ENCODE measurements at places on chromosomes 5 and 9.

DNA sequence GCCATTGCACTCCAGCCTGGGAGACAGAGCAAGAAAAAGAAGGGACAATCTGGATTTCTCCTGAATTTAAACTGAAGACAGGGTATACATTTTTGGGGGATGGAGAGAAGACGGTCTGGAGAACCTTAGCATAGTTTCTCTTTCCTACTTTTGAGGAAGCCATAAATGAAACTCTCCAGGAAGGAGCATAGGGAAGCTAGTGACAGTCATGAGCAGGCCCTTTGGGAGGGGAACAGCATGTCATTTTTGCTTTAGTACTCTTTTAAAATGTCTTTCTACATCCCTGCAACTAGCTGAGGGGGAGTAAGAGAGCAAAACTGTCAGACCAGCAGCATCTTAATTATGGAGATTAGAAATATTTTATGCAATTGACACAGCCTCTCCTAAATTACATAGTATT lies 8.2 kb upstream of the SLC44A1 start:
- DNase-seq = no peak

DNA sequence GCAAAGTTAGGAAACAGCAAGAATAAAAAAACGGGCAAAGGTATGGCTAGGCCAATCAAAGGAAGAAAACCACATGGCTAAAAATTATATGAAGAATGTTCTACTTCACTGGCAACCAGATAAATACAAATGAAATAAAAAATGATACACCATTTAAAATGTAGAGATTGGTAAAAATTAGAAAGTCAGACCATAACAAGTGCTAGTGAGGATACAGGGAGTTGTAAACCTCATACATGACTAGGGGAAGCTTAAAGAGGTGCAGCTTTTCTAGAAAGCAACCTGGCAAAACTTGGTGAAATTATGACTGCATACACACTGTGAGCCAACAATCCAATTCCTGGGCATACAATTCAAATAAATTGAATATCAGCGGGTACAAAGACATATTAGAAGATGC lies 119.0 kb upstream of the LIFR start:
- DNase-seq = no peak

- no peak for DNase-seq
These were observed 69.6 kb downstream of the CCDC171 start for GRCh38 chr9:15622318-15622971.

DNA sequence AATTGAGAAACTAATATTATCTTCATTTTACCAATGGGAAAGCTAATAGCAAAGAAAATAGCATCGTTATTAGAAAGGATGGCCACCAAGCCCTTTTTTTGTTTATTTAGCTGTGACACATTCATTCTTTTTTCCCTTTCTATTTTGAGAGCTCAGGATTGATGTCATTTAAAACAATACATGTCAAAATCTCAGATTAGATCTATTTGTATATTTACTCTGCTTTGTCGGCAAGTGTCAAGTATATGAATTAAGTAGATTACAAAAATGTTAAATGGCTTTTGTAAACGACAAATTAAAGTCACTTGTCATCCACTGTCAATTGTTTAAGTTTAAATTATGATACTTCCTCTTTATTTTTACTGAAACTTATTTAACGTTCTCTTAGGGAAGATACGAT lies 118.9 kb downstream of the PAM start:
- no peak for DNase-seq

GRCh38 chr9:120561709-120562108 lies 18.3 kb downstream of the CDK5RAP2 start:
- no peak for DNase-seq

DNA sequence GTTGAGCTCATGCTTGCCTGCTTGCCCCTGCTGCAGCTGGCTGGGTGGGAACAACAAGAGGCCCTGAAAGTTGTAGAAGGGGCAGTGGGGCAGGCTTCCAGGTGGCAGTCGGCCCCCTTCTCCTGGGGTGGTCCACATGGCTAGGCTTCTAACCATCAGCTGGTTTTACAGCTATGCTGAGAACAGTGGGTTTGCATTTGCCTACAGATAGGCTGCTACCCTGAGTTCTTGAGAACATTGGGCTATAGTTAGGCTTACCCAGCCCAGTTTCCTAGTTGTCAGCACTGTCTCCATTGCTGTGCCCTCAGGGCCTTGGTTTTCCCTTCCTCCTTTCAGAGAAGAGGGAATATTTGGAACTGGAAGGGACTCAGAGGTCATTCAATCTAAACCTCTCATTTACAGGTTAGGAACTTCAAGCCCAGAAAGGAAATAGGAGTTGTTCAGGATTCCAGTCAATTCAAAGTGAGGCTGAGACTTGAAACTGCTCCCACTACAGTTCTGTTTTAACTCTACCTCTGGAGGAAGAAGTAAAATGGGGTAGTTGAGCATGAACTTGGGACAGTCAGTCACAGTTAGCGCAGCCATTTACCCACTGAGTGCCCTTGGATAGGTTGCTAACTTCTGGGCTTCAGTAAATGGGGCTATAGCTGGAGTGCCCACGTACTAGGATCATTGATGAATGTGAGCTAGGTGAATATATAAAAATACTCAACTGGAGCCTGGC lies 11.5 kb downstream of the LARP1 start:
- DNase-seq = no peak

- DNase-seq = no peak
These were observed 79.4 kb downstream of the NPR3 start for GRCh38 chr5:32790411-32790951.

- DNase-seq = no peak
These were observed 73.0 kb downstream of the MRPS27 start for GRCh38 chr5:72246954-72247442.

DNA sequence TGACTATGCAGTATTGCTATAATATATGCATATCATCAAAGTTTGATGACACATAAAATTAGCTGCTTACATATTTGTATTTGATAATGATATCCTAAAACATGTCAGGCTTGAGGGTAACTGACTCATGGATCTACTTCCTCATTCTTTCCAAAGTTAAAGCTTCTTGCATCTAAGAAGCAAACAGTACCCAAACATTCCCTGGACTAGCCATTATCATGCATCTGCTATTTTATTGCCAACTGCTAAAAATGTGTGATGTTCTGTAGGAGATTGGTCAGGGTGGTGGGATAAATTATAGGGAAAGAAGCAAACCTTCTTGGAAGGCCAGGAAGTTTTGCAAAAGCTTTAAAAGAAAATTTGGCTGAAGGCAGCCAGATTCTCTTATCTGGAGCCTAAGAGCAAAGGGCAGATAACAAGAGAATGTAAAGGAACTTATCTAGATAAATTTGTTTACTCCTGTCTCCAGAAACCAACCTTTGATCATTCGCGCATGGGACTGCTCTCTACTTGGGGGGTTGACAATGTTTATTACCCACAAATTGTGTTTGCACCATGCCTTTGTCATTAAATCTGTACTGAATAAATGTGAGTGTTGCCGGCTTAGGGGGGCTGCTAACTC lies 604.1 kb upstream of the TLE4 start:
- no peak for DNase-seq

DNA sequence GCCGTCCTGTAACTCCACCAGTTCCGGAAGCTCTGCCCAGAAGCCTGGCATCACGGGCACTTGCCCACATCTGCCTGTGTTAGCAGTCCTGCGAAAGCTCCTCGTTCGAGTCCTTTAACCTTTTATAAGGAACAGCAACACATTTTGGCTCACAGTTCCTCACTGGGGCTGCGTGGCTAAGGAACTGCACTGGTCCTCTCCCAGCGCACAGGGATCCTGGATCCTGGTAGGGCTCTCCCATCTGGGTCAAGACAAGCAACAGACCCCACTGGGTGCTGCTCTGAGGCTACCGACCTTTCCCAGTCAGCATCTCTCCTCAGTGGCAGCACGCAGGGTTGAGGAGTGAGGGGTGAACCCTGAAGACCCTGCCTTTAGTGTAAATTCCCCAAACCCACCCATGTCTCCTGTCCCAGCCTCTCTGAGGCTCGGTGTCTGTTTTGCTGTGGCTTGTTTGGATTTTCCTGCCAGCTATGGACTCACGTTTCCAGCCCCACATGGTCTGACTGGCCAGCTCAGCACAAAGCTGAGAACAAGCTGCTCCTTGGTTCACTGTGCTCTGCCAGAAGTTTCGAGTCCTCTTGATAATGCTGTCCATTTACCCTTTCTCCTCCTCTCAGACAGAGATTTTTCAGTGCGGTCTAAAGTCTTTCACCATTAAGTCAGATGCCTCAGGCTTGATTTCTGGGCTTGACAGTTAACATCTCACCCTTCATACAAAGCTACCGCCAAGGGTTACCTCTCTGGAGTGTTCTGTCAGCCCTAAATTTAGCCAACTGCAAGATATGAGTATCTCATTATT lies 80.0 kb downstream of the AK8 start:
- DNase-seq = no peak

DNA sequence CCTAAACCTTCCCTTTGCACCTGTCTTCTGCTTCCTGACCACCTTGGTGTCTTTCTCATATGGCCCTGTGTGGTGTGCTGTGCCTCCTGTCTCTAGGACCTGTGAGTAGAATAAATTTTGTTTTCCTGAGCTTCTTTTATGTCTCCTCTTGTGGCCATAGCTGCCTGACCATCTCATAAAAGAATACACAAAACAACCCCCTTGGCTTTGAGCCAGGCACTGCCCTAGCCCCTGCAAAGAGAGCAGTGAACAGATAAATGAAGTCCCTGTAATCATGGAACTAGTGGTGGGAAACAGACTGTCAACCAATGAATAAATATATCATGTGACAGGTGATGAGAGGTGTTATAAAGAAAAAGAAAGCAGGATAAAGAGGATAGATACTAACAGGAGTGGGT lies 485.1 kb downstream of the CSNK1G3 start:
- DNase-seq = no peak

GRCh38 chr9:32965999-32966722 lies 35.3 kb downstream of the APTX start:
- DNase-seq = no peak

DNA sequence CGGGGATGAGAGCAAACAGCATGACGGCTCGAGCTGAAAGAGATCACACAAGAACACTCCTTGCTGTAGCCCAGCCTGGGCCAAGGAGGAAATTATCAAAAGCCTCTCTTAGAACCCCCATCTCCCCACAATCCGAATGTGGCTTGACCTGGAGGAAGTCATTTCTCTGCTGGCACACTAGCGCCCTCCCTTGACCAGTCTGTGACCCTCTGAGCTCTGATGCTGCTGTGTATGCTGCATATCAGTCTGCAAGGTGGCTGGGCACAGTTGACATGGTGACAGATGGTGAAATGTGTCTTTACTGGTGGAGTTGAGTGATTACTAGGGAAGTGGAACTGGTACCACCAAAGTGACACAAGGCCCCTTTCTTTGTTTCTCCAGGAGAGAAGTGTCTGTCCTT lies 3.3 kb downstream of the SLC46A2 start:
- DNase-seq = peak; percentile 42

Data from CD4-positive, alpha-beta T cell (primary cell).